ENCODE measurements at places on chromosomes 16 and 17. TPM values are rescaled to one million over a fixed set of nuclear protein-coding genes. Genes with fewer than 3 reads are reported as not detected.

Gene CDC6
- total RNA-seq: 60.7 TPM

Gene TBC1D28
- not detected for total RNA-seq

Gene VWA3A
- 0.04 TPM for total RNA-seq

Gene ENPP7
- total RNA-seq: not detected

Gene FNDC8
- not detected for total RNA-seq

Gene SLC6A2
- not detected for total RNA-seq

Gene CDRT15
- total RNA-seq: not detected
